Glutamatergic neuron (in vitro differentiated cells): ENCODE measurements at places on chromosomes 1 and 21.

DNA sequence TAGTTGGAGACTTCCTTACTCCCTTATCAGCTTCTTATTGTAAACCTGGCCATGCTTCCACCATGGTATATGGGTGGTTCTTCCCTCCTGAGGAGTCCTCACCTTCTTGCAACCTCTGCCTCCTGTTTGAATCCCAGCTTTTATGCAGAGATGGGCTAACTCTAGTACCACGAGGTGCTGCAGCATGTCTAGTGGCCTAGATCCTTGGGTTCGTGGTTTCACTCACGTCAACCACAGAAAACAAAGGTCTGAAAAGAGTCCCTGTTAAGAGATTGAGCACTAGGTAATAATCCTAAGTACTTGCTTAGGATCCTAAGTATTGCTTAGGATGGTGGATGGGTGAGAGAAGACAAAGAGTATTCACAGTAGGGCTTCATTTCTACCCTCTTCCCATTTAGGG lies 133.7 kb downstream of the FCRL5 start:
- no peak for DNase-seq

GRCh38 chr1:174166530-174167264 lies 7.4 kb downstream of the RABGAP1L start:
- no peak for DNase-seq

GRCh38 chr1:230863449-230863848 lies 4.9 kb downstream of the C1orf198 start:
- no peak for DNase-seq

DNA sequence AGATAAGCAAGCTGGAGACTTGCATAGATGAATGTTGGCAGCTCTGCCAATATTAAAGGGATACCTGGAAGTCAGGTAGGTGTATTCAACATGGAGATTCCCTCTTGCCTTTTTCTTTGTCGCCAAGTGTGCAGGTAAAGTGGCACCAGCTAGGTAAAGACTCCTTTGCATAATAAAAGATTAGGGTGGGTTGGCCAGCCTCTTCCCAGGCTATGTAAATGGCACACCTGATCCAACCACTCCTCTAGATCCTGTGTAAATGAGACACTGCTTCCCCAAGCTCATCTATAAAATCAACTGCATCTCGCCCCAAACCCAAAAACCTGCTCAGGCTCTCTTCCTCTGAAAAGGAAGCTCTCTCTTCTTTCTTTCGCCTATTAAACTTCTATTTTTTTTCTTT lies 100.8 kb upstream of the DSCAM start:
- DNase-seq, result no peak

GRCh38 chr1:106944721-106945120 lies 111.8 kb upstream of the PRMT6 start:
- DNase-seq, result no peak

DNA sequence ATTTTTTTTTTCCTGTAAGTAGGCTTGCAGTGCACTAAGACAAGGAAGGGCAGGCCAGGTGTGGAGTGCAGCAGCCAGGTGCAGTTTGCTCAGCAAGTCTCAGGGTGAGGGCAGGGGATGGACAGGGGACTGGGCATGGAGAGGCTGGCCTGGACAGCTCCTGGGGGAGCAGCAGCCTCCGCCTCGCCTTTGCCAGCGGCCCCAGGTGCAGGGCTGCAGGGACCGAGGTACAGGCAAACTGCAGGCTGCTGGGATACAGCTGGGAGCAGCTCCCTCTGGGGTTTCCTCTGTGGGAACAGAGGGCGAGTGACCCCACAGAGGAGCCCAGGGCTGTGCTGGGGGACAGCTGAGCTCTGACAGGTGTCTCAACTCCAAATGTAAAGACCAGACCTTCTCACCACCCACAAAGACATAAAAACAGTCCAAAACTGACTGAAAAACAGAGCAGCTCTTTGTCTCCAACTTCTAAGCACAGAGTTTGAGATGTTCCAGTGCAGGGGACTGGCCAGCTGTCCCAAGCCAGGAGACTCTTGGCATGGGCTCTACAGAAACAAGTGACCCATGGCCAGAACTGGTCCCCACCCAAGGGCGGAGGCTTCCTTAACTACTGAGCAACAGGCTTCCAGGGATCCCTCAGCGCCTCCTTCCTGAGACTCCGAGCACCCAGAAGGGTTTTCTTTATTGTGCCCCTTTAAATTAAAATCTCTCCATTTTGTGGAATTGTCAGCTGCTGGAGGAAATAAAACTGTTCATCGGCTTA lies 27.7 kb upstream of the AJAP1 start:
- no peak for DNase-seq

GRCh38 chr1:13762642-13763041 lies 62.7 kb downstream of the PRDM2 start:
- DNase-seq, result peak; percentile 37

DNA sequence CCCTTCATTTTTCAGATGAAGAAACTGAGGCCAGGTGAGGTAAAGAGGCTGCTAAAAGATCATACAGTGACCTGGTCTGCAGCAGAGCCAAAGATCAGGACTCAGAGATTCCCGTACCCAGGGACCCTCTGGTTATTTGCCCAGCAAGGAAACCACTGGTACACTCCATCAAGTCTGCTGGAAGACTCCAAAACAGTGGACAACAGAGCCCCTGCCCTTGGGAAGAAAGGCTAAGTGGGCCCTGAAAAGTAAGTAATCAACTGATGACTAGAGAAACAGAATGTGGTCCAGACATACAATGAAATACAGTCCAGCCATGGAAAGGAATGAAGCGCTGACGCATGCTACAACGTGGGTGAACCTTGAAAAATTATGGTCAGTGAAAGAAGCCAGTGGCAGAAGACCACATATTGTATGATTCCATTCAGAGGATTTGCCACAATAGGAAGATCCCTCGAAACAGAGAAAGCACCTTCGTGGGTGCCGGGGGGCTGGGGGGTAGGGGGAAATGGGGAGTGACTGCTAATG lies 106.4 kb downstream of the ETS2 start:
- DNase-seq, result no peak

- DNase-seq, result no peak
Observed at GRCh38 chr21:45309987-45310381, 22.3 kb upstream of the POFUT2 start.

GRCh38 chr1:223419115-223419514 lies 25.9 kb downstream of the CCDC185 start:
- no peak for DNase-seq

DNA sequence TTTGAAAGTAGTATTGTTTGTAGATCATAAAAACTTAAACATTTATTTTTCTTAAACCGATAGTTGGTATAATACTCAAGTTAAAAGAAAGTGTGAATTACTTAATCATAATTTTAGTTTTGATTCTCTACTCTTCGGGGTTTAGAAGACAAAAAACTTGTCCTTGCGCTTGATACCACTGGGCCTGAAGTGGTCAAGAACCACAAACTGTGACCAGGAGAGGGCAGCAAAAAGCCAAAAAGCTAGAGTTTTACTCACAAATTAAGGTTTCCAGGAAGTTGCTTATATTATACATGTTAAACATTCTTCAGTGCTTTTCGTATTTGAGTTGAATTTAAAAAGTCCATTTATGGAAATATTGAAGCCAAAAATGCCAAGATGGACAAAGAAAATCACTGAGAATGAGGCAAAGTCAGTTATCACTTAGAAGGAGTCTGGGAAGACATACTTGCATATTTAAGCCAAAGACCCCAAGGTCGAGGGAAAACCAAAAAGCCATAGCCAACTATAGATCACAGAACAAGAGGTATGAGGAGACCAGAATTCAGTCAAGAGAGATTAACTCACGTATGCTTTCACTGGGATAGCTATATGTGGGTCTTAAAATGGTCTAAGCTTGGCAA lies 34.2 kb downstream of the EFCAB7 start:
- peak; percentile 45 for DNase-seq

- no peak for DNase-seq
Observed at GRCh38 chr1:221230605-221231004, 351.4 kb downstream of the HLX start.

DNA sequence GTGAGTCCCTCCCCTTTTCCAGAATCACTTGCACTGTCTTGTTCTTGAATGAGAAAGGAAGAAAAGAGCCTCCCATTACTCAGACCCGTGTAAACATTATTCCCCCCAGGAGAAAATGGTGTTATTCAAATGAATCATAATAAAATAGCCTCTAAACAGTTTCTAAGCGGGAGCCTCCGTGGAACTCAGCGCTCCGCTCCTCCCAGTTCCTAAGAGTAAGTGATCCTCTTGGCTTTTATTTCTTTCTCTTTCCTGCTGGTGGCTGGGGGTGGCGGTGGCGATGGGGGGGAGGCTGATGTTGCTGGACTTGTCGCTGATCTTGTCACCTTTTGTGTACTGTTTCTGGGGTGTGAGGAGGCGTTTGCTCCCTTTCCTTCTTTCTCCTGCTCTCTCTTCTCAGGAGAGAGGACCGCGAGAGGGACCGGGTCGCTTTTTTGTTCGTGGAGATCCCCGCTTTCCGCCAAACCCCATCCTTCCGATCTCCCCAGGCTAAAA lies 781 bp downstream of the PROX1 start:
- no peak for DNase-seq

GRCh38 chr1:18931730-18932129 lies 24.7 kb downstream of the IFFO2 start:
- no peak for DNase-seq

DNA sequence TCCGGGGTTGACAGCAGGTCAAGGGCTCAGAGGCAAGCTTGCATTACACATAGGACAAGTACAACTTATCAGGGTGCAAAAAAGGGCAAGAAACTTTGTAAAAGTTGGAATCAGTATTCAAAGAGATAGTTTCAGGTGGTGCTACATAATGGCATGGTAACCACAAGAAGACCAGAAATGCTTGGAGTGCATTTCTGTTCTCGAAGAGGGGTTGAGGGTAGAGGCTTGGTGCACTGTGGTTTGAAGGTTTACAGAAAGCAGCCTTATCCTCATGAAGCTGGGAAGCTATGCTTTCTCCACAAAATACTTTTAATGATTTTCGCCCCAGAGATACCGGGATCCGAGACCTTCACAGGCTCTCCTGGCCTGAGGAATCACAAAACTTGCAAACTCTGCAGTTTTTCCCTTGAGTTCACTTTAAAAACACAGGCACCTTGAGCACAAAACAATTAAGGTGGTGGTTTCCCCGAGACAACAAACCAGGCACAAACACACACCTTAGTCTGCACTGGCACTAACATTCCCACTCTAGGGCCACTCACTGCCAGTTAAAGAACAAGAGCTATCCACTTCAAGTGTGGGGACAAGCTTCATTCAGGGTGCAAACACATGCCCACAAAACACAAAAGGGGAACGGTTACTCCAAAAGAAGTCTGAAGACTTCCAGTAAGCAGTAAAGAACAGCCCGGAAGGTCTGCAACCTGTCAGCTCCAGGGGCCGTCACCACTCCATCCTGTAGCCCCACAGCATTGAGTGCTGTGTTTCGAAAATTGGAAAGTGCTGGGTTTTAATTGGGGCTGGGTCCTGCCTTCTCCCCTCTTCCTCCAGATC lies 29.8 kb upstream of the NFIA start:
- no peak for DNase-seq

GRCh38 chr1:42210421-42211133 lies 46.0 kb upstream of the GUCA2A start:
- no peak for DNase-seq

GRCh38 chr1:8382608-8383505 lies 64.9 kb downstream of the SLC45A1 start:
- DNase-seq, result no peak

GRCh38 chr1:51484591-51484990 lies 34.5 kb downstream of the EPS15 start:
- no peak for DNase-seq

- DNase-seq, result no peak
Observed at GRCh38 chr1:187942986-187943385, 1114.2 kb downstream of the PLA2G4A start.

DNA sequence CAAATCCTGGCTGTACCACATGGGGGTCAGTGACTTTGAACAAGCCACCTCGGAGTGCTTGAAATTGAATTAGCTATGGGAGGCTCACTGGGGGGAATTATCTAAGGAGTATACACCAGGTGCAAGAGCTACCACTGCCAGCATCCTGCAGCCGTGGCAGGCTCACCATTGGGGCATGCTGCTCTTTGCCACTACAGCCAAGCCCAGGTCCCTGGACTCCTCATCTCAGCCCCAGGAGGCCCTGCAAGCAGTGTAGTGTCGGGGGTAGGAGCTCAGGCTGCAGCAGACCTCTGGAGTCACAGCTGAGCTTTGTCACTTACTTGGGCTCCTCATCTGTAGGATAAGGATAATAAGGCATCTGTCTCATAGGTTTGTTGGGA lies 35.3 kb downstream of the ACOT11 start:
- no peak for DNase-seq

DNA sequence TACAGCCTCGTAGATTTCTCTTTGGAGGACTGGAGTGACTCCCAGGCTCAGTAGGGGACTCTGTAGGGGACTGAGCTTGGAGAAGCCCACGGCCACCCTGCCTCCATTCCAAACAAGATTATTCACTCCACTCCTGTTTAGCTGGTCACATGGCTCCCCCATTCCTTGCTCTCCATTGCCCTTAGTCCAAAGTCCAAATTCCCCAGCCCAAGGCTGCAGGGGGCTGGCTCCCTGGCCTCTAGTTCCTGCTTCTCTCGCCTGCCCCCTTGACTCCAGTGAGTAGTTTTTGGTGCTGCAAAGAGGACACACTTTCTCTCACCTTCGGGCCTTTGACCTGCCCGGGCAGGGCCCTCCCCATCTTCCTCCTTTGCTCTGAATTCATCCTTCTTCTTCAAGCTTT lies 403.3 kb downstream of the KIF26B start:
- no peak for DNase-seq

DNA sequence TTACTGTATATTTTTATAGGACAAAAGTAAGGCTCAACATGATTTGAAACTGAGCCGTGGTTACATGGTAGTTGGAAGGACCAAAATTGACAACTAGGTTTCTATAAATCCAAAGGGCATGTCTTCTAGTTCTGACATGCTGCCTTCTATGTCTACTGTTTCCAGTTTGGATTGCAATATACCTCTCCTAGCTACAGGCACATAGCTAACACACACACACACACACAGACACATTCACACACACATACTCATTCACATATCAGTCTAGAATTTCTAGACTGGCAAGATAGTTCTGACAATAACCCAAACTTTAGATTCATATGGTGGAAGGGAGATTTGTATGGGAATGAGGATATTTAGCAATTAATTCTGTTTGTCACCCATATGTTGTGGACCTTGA lies 544.8 kb upstream of the CAMK1G start:
- no peak for DNase-seq

- no peak for DNase-seq
Observed at GRCh38 chr1:155553349-155553748, 9.3 kb downstream of the ASH1L start.

GRCh38 chr1:72564749-72565148 lies 282.4 kb upstream of the NEGR1 start:
- DNase-seq, result no peak

- no peak for DNase-seq
Observed at GRCh38 chr1:225844236-225845061, 34.5 kb downstream of the EPHX1 start.

DNA sequence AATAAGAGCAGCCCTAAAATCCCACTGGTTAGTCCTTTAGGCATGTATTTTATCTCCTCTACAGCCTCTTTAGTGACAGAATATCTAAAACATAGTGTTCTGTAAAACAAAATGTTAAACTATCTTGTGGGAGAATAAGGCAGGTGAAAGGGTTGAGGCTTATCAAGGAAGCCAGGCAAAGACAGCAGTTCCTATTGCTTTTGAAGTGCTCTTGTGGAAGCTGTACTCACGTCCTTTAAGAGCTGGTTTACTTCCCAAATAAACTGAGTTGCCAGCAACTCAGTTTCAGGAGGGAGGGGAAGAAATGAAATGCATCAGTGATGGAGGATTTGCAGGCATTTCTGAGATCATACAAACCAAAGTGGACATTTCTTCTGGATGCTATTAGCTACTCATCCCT lies 529.6 kb upstream of the ZRANB2 start:
- no peak for DNase-seq
